ENCODE measurements at places on chromosomes 3 and 15.
A peak's percentile ranks its signal among the peaks of the same experiment; 100 is the strongest.

GRCh38 chr3:33919312-33920120, 121.1 kb downstream of the PDCD6IP start:
- no peak for DNase-seq

DNA sequence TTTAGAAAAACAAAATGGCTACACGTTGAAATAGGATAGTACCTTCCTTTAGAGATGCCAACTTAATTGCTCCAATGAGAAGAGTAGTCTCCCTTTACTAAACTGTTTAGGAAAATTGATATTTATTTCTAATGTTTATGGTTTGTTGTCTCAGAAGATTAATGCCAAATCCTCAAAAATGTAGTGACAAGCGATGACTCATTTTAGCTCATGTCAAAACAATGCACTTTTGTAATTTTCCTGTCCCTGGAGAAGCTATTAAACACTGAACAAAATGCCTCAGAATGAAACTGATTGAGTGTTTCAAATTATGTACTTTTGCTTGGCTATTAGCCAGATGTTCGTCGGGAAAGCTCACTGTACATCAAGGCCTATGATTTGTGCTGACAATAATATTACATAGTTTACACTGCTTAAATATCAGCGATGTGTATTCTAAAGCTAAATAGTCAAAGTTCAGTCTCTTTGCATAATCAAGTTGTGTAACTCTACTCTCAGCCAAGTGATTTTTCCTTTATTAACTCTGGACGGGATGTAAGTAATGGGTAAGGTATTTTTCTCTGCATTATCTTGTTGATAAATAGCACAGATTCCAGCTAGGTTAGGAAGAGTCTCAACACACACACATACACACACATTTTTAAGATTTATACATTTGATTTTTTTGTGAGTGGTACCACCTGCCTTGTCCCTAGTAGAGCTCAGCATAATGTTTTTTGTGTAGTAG, 83.7 kb downstream of the CMSS1 start:
- no peak for DNase-seq

- peak; percentile 73 for DNase-seq
Observed at GRCh38 chr3:161851941-161852566, 355.4 kb downstream of the OTOL1 start.

DNA sequence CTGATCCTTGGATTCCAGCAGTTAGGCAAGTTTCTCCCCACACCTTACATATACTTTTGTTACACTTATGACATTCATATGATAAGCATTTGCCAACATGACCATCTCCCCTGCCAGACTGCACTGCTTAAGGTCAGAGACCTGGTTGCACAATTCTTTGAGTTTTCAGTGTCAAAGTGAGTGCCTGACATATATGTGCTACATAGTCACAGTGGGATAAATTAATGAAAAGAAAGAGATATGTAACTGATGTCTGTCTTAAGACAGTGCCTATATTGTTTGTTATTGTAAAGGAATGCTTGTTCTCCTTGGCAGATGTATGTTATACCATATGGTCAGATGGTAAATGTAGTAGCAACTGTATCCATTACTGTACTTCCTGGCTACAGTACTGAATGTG, 3.5 kb upstream of the DCUN1D1 start:
- no peak for DNase-seq

- DNase-seq: no peak
Observed at GRCh38 chr3:192847941-192848340, 69.7 kb downstream of the MB21D2 start.

GRCh38 chr3:40099871-40100270, 209.6 kb upstream of the EIF1B start:
- no peak for DNase-seq

DNA sequence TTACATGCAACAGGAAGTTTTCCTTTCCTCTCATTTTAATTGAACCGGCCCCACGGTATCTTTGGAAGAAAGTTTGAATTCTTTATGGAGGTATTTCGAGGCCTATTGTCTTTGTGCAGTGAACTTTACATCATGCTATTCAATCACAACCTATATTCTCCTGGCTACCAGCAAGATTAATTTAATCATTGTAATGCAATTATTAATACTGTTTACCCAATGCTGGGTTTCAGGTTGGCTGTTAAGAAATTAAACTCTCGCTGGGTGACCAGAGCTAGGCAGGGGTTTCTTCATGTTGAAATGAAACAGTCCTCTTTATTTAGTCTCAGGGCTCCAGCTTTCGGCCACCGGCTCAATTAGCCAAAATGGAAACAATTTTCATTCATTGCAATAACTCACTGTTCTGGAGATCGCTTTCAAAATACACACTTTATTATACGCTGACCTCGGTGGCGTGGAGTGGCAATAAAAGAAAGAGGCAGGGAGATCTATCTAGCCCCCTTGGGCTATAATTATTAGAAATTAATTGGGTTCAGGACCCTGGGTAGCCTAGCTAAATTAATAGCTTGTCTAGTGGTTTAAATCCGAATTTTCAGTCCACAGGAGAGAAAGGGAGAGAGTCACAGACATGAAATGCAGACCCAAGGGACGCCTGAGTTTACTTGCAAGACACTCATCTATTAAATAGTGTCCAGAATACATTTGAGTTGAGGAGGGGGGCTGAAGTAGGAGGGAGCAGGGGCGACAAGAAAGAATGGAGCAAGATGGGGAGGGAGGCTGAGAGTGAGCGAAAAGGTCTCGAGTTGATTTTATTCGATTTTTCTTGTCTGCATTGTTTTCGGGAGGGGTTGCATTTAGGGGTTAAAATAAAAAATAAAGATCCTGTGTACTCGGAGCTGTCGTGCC, 3.9 kb upstream of the MECOM start:
- DNase-seq: no peak

- no peak for DNase-seq
Observed at GRCh38 chr3:112463250-112463649, 36.0 kb downstream of the BTLA start.

GRCh38 chr3:50183755-50184154, 7.7 kb upstream of the GNAT1 start:
- no peak for DNase-seq

- DNase-seq: no peak
Observed at GRCh38 chr3:16484216-16484615, 29.3 kb downstream of the RFTN1 start.

DNA sequence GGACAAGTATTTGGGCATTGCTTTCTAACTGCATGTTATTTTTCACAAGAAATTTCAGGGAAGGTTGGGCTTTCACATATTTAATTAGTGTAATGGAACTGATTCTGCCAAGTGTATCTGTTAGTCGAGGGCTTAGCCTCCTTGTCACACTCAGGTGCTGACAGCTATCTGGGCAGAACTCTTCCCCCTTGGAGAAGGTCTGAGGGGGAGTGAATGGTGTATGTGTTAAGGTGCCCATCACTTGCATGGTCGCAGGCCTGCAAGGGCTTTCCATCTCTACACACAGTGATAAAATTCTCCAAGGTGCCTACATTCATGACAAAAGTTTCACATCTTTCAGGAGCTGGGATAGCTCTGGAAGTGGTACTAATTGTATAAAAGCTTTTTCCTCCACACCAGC, 97.6 kb upstream of the ICE2 start:
- no peak for DNase-seq

GRCh38 chr3:43390255-43390588, 103.9 kb downstream of the SNRK start:
- DNase-seq: no peak
